ENCODE measurements at places on chromosomes 7 and 10. TPM values are rescaled to one million over a fixed set of nuclear protein-coding genes. Genes with fewer than 3 reads are reported as not detected.

Gene AMZ1
- not detected for total RNA-seq

DNA sequence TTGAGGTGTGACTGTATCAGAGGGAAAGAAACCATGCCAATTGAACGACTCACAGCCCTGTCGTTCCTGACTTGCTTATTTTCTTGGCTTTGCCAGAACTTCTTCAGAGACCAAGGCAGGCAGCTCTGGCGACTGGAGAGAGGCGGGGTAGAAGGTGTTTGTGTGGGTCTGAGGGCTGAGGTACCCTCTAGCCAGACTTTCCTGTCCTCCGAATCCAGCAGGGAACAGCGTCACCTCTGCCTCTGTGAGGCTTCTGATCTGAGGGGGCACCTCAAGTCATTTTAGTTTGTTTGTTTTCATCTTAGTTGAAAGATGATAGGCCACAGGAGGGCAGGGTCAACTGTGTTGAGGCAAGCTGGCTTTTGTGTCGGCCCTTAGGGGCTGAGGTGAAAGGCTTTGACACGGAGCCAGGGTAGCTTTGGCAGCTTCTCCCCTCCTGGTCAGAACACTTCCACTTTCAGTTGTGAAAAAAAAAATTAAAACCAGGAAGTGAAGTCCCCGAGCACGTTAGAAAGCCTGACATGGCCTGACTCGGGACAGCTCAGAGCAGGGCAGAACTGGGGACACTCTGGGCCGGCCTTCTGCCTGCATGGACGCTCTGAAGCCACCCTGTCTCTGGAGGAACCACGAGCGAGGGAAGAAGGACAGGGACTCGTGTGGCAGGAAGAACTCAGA, 1.9 kb downstream of the ACSL5 start:
- peak; percentile 23 for DNase-seq
- H3K4me1 ChIP-seq = peaks cover 21% of the 10 kb centered on the region
- no peak overlapping the region for H3K4me3 ChIP-seq
- H3K27ac ChIP-seq = peak overlapping the region; percentile 63

- H3K4me3 ChIP-seq = no peak overlapping the region
- no peaks in the 10 kb centered on the region for H3K4me1 ChIP-seq
- H3K36me3 ChIP-seq = no peaks in the 10 kb centered on the region
- no peak for DNase-seq
- peaks cover 73% of the 10 kb centered on the region for H3K27me3 ChIP-seq
Observed at GRCh38 chr7:36986511-36986933, 262.2 kb upstream of the AOAH start.

DNA sequence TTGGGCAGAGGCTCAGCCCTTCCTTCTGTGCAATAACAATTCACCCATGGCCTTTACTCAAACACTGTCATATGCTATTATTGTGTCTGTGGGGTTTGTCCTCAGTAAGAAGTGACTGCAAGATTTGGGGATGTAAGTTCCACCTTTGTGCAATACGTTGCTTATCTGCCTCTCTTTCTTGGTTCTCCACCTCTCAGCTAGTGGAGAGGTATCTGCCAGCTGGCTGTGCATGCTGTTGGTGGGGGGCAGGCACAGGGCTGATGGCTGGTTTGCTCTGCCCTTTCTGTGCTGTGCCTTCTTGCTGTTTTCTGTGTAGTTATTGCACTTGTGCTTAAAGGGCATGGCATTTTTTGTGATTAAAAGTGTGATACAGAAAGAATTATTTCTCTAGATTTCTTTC, 36.2 kb downstream of the CNNM1 start:
- peaks cover 48% of the 10 kb centered on the region for H3K27me3 ChIP-seq
- H3K4me3 ChIP-seq = no peak overlapping the region

- H3K4me3 ChIP-seq = no peak overlapping the region
- no peaks in the 10 kb centered on the region for H3K4me1 ChIP-seq
- peaks cover 65% of the 10 kb centered on the region for H3K36me3 ChIP-seq
- peak; percentile 53 for DNase-seq
- peak overlapping the region; percentile 49 for H3K27ac ChIP-seq
- no peaks in the 10 kb centered on the region for H3K27me3 ChIP-seq
Observed at GRCh38 chr7:77580762-77581350, 43.8 kb downstream of the PTPN12 start.

DNA sequence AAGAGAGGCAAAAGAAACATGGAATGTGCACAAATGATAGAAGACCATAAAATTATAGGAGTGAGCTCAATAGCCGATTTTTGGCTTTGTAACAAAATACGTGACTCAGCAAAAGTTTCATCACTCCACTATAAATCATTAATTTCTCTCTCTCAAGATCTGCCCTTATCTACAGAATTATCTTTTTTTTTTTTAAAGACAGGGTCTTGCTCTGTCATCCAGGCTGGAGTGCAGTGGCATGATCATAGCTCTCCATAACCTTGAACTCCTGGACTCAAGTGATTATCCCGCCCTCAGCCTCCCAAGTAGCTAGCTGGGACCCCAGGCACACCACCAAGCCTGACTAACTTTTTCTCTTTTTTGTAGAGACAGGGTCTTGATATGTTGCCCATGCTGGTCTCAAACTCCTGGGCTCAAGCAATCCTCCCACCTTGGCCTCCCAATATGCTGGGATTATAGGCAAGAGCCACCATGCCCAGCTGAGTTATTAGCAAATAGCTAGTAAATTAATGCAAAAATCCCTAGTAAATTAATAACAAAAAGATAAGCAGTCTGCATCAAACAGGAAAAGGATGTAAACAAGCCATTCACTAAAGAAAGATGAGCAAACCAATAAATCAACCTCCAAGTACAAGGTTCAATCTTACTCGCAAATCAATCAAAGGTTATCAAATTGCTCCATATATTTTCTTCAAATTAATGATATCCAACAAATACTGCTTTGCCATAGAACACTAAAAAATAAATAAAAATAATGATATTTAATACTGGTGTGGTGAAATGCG, 450.7 kb downstream of the PARD3 start:
- peaks cover 9% of the 10 kb centered on the region for H3K4me1 ChIP-seq
- no peak overlapping the region for H3K4me3 ChIP-seq
- H3K36me3 ChIP-seq = peaks cover 31% of the 10 kb centered on the region
- no peaks in the 10 kb centered on the region for H3K27me3 ChIP-seq

- no peak overlapping the region for H3K27ac ChIP-seq
- DNase-seq = no peak
- no peak overlapping the region for H3K4me3 ChIP-seq
- H3K4me1 ChIP-seq = peaks cover 21% of the 10 kb centered on the region
Observed at GRCh38 chr7:91713669-91714068, 166.8 kb downstream of the MTERF1 start.

Gene OR2A2
- total RNA-seq = not detected

Gene PDE6C
- total RNA-seq = not detected

DNA sequence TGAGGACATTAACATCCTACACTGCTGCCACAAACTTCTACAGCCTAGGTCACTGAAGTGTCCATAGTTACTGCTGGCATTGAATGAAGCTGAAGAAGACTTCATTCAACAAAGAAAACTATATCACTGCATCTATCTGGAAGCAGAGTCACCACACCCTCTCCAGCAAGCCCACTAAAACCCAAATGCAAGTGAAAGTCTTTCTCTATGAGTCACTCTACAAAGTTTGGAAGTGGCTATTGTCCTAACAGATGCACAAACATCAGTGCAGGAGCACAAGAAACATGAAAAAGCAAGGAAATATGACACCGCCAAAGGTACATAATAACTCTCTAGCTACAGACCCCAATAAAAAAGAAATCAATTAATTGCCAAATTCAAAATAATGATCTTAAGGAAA, 43.5 kb upstream of the CAMK2B start:
- H3K4me1 ChIP-seq = peaks cover 6% of the 10 kb centered on the region
- DNase-seq = peak; percentile 41
- no peak overlapping the region for H3K4me3 ChIP-seq
- no peaks in the 10 kb centered on the region for H3K27me3 ChIP-seq
- no peak overlapping the region for H3K27ac ChIP-seq
- H3K36me3 ChIP-seq = no peaks in the 10 kb centered on the region

DNA sequence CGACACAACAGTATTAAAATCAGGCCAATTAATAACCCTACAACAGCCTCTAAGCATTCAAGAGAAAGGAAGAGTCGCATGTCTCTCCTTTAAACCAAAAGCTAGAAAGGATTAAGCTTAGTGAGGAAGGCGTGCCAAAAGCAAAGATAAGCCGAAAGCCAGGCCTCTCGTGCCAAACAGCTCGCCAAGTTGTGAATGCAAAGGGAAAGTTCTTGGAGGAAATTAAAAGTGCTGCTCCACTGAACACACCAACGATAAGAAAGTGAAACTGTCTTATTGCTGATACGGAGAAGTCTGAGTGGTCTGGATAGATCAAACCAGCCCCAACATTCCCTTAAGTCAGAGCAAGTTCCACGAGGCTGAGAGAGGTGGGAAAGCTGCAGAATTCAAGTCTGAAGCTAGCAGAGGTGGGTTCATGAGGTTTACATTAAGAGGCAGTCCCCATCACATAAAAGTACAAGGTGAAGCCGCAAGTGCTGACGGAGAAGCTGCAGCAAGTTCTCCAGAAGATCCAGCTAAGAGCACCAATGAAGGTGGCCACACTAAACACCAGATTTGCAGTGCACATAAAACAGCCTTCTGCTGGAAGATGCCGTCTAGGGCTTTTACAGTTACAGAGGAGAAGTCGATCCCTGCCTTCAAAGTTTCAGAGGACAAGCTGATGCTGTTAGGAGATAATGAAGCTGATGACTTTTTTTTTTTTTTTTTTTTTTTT, 194.8 kb downstream of the MAD1L1 start:
- H3K4me3 ChIP-seq = no peak overlapping the region
- no peak for DNase-seq
- H3K36me3 ChIP-seq = peaks cover 17% of the 10 kb centered on the region
- H3K4me1 ChIP-seq = no peaks in the 10 kb centered on the region
- H3K27me3 ChIP-seq = no peaks in the 10 kb centered on the region
- H3K27ac ChIP-seq = no peak overlapping the region

DNA sequence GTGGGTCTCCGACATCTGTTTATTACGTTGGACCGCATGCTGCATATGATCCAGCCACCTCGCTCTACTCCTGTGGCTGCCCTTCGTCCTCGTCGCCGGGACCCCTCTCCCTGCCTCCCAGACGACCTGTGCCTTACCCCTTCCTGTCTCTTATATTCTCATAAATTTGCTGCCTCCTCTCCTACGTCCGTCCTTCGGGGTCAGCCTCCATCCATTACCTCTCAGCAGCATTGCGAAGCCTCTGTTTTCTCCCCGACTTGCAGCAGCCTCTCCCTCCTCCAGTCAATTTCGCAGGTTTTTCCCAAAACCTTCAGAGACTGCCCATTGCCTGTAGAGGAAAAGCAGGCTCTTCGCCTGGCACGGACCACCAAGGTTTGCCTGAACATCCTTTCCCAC, 39.4 kb upstream of the LEP start:
- H3K4me1 ChIP-seq = no peaks in the 10 kb centered on the region
- no peak overlapping the region for H3K4me3 ChIP-seq
- H3K27me3 ChIP-seq = peaks cover 25% of the 10 kb centered on the region
- no peak for DNase-seq
- H3K27ac ChIP-seq = no peak overlapping the region

DNA sequence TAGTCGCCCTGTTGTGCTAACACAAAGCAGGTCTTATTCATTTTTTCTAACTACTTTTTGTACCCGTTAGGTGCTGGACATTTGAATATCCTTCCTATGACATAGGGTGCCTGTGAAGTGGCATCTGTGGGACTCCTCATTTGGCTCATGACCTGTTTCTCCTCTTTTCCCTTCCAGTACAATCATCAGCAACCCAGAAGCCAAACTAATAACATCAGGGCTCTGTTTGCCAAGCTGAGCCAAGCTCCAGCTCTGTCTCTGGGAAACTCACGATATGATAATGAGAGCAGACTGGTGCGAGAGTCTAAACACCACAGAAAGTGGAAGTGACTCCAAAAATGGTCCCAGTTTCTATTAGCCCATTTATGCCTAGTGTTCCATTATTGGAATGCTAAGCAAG, 92.0 kb downstream of the SVIL start:
- H3K27me3 ChIP-seq = no peaks in the 10 kb centered on the region
- no peak for DNase-seq
- peaks cover 50% of the 10 kb centered on the region for H3K36me3 ChIP-seq
- peaks cover 6% of the 10 kb centered on the region for H3K4me1 ChIP-seq
- no peak overlapping the region for H3K4me3 ChIP-seq

DNA sequence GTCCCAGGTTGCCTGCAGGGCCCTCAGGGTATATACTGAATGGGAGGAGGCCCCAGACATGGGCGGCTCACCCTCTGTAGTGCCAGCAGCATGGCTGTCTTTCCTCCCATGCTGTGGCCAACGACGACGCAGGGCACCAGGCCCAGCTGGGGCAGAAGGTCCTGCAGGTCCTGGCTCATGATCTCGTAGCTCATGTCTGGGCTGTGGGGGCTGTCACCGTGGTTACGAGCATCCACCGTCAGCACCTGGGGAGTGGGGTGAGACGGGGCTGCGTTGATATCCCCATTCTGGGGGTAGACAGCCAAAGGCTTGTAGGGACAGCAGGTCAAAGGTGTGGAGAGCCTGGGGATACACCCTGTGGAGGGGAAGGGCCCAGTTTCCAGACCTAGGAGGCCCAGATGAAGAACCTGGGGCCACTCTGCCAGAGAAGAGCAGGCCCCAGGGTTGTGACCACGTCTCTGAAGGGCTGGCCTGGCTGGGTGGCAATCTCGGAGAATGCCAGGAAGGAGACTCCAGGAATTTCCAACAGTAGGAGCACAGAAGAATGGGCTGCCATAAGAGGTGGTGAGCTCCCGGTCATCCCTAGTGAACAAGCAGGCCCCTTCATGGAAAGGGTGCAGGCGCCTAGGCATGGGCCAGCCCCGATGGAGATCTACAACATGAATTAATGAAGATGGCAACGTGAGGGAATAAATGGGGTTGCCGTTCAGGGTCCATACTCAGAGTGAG, 947 bp downstream of the ABHD11 start:
- peaks cover 14% of the 10 kb centered on the region for H3K4me1 ChIP-seq
- H3K36me3 ChIP-seq = peaks cover 20% of the 10 kb centered on the region
- peak overlapping the region; percentile 76 for H3K27ac ChIP-seq
- no peaks in the 10 kb centered on the region for H3K27me3 ChIP-seq

DNA sequence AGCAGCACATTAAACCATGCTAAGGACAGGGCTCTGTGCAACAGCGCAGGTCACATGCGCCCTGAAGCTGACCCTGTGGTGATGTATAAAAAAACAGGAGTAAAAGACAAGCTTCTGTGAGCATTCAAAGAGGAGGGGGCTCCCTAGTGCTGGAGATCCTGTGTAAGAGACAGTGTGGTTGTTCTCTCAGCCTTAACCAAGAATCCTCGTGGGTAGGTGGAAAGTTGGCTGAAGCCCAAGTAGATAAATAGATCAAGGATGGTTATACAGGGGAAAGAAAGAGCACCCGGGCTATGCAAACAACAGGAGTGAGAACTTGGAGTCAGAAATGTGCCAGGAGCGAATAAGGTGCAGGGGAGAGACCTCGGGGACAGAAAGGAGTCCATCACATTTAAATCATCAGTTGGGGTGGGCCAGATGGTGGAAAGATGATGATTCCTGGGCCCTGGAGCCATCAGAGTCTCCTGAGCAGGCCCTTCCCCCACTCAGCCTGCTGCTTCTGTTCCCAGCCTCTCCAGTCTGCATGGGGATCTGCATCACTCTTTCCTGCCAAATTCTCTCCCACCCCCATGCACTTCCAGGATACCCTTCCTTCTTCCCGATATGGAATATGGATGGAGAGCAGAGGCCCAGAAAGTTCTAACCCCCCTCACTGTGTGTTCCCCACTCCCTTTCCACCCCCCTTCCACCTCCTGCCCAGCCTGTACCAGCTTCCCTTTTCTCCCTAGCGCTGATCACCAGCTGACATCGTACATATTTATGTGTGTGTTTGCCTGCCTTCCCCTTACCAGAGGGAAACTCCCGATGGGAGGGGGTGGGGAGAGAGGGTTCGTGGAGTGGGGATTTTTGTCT, 78.1 kb upstream of the PRR15 start:
- no peaks in the 10 kb centered on the region for H3K36me3 ChIP-seq
- no peak overlapping the region for H3K4me3 ChIP-seq
- no peaks in the 10 kb centered on the region for H3K27me3 ChIP-seq
- DNase-seq = no peak

Gene OR2A25
- total RNA-seq = not detected

Measured in MCF 10A (cell line).